ENCODE measurements at places on chromosomes 6 and 20.

DNA sequence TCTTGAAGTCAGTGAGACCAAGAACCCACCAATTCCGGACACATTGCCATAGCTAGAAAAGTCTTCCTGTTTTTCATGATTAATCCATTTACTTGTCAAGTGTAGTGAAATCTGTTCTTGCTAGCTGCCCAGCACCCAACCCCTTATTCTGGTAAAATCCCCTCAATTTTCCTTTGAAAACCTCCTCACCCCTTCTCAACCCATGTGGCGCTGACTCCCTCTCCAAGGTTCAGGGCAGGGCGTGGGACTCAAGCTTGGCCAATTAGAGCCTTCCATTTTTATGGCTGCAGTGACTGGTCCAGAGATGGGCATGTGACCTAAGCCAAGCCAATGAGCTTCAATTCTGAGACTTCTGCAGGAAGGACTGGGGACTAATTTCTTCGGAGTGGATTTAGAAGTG, 9.8 kb upstream of the ZBP1 start:
- DNase-seq, result no peak

DNA sequence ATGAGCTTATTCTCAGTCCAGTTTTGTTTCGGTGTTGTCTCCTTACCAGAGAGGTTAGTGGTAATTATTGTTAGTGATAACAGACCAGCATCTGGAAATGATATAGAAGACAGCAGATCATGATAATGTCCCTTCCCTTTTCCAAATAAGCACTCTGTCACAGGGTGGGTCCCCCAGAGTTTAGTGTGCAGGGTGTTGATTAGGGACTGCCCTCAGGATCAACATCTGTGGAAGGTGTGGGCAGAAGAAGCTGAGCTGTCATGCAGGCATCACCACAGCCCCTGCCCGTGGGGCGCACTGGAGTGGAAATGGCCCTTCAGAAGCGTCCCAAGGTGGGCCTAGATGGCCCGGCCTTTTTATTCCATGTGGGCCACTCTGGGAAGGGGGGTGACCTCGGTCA, 67.6 kb upstream of the DTNBP1 start:
- DNase-seq, result no peak

DNA sequence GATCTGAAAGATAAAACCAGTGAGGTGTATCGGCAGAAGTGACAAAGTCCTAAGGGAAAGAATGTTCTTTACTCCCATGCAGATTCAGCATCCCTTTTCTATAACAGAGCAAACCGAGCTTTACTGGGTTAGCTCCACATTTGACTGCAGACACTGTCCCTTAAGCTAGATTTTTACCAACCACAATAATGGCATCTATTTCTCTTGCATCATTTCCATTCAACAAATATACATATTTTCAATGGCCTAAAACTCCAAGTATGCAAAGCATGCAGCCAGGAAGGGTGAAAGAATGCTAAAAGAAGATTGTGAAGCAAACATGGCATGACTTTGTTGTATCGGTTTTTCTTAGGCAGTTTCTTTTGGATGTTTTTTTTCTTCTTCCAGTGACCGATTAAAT, 255.4 kb downstream of the OGFRL1 start:
- DNase-seq, result no peak

GRCh38 chr20:51643390-51643789, 100.9 kb upstream of the NFATC2 start:
- no peak for DNase-seq

DNA sequence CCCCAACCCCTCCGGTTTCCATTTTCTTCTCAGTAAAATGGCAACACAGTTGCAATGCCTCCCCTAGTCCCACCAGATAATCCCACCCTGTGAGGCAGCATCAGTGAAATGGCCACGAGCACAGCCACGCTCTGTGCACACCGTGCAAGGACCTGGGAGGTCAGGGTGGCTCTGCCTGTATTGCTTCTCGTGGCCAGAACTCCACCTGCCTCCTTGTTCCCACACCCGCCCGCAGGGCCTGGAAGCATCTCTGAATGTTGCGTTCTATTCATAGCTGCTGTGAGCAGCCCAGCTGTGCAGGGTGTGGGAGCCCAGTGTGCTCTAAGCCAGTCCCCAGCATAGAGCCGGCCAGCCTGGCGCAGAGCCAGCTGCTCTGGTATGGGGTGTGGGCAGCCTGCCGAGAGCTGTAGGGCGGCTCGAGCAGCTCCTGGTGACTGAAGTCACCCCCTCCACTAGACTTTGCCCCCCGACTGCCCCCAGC, 161.1 kb downstream of the DLL1 start:
- no peak for DNase-seq

Data from amniotic stem cell (primary cell).